ENCODE measurements at places on chromosomes 11 and 22.

DNA sequence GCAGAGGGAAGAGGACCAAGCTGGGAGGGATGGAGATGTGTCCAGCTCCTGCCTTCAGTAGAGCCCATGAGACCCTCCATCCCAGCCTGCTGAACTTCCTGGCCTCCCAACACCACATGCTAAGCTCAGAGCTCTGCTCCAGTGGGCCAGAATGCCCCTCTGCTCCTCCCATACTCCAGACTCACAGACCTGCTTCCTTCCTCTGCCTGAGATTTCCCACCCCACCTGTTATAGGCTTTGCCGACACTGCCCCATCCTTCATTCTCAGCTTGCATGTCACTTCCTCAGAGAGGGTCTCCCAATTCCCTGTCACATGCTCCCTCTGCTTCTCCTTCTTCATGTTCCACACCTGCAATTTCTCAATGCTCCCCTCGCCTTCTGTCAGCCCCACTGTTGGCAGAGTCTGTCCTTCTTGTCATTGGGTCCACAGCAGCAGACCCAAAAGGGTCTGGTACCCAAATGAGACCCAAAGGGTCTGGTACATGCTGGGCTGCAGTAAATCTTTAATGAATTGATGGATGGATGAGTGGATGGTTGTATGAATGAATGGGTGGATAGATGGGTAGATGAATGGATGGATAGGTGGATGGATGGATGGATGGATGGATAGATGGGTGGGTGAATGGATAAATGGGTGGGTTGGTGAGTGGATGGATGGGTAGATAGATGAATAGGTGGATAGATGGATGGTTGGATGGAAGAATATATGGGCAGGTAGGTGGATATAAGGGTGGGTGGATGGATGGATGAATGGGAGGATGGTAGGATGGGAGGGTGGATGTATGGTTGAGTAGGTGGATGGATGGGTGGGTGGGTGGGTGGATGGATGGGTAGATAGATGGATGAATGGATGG is 105.3 kb upstream of the FGF3 start:
- no peak for DNase-seq

- DNase-seq = no peak
Observed at GRCh38 chr11:109956124-109956793, 136.9 kb upstream of the ZC3H12C start.

DNA sequence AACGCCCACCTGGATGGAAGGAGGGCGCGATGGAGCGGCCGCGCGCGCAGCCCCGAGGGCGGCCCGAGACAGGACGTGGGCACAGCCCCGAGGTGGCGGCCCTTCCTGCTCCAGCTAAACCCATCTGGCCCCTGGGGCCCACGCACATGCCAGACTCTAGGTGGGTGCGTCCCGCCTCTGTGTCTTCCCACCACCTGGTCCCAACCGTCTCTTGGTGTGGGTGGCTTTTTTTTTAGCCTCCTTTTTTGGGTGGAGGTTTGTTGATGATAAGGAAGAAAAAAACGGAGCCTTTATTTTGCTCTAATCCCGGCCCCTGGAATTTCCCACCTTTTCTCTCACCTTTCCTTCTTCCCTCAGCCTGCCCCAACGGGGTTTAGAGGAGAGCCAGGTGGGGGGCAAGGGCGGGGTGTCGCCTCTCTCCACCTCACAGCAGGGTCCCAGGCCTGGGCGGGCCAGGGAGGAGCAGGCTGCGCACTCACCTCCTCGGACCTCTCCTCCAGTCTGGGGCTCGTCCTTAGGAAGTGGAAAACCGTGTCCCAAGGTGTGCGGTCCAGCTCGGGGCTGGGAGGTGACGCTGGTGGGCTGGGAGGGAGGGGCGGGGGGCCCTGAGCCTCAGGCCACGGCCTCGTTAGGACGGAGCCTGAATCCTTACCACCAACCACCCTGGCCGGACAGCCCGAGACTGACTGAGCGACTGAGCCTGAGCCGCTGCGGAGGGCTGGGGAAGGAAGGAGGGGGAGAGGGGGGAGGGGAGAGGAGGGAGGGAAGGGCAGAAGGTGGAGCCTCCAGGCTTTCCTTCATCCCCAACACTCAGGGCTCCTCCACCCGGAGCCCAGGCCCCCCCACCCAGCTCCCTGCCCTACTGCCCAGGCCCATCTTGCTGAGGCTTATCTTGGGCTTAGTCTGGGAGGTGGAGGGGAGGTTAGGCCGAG is at the start of gene SOX10:
Gene SOX10 (minus strand): TSS at position 696 of the 932 bp plus-strand sequence. CDS start 771 bp downstream, outside the sequence.
- no peak for DNase-seq

GRCh38 chr22:20173772-20174171 is 22.9 kb upstream of the CCDC188 start:
- no peak for DNase-seq

GRCh38 chr22:33789690-33790253 is 130.5 kb downstream of the LARGE1 start:
- no peak for DNase-seq

DNA sequence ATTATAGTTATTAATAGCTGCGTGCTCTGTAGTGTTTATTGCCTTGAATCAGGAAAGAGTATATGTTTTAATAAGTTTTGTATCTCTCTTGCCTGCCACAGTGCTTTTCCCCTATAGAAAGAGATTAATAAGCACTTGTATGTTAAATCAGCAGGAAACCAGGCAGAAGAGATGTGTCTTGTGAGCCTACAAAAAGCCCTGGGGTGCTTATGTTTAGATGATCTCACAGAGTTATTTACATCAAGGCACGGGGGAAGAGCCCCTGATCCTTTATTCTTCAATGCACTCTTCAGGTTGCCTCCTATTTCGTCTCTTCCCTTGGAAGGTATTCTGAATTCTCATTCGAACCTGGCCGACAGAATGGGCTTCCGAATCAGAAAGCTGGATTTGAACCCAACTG is 183.0 kb downstream of the MAML2 start:
- no peak for DNase-seq

GRCh38 chr22:29703569-29704195 is 16.1 kb upstream of the CABP7 start:
- DNase-seq = no peak

GRCh38 chr11:126431401-126432064 is 76.0 kb downstream of the ST3GAL4 start:
- peak; percentile 33 for DNase-seq
